ENCODE measurements at places on chromosomes 12 and 14.

DNA sequence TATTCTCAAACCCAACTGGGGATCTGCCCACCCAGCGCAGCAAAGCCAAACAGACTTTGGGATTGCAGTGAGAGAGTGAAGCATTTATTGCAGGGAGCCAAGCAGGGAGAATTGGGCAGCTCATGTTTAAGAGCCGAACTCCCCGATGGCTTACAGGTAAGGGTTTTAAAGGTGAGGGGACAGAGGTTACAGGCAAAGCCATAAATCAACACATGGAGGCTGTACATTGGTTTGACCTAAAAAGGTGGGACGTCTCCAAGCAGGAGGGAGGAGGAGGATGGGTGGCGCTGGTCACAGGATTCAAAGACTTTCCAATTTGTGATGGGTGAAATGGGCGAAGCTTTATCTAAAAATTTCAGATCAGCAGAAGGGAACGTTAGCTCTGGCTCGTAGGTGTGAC is 18.2 kb downstream of the OAS2 start:
- no peak for DNase-seq

DNA sequence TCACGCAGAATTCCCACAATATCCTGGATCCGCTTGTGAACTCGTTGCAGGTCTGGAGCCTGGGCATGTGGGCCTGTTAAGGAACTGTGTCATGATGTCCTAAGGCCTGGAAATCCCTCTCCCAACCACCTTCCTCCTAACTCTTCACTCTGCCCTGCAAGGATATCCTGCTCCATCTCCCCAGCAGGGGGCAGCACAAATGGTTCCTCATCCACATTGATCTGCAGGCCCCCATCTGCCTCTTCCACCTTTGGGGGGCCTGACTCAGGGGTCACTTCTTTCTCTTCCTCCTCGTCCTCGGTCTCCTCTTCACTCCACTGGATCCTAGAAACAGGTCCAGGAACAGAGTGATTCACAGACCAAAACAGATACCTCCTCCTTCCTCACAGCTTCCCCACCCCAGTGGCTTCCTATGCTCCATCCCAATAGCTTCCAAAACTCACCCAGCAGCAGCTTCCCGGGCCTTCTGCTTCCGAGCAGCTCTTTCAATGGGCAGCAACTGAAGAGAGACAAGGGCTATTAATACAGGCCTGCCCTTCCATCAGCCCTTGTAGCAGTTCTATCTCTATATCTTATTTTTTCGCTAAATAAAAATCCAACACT is 4.5 kb downstream of the NOP2 start:
- DNase-seq = no peak

DNA sequence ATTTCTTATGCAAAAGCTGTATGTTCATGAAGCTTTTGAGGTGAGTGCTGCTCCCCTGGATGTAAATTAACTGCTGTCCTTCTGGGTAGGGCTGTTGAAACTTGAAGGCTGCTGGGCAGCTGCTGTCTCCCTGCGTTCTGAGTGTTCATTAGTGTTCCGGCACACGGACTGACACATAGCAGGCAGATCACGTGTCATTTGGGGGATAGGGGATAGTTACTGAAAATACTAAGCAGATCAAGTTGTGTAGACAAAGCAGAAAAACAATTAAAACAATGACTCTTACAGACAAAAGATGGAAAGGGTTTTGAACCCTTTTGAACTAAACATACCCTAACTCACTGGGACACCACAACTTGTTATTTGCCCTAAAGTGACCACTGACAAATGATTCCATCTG is 82.5 kb downstream of the PRICKLE1 start:
- no peak for DNase-seq

GRCh38 chr14:92103363-92103989 is 2.9 kb downstream of the ATXN3 start:
- no peak for DNase-seq

DNA sequence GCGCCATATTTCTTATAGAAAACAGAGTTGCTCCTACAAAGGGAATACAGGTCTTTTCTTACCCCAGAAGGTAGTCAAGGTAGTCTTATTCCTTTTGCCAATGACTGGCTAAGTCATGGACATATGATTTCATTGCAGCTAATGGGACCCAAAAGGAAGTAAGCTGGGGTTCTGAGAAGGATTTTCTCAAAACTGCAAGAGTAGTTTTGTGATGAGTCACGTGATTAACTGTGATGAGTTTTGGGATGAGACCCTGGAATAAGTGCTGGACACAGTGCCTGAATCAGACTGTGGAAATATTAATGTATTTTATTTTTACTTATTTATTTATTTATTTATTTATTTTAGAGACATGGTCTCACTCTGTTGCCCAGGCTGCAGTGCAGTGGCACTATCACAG is 13.4 kb upstream of the NIN start:
- no peak for DNase-seq

- no peak for DNase-seq
These were observed 499 bp downstream of the TOGARAM1 start for GRCh38 chr14:44962334-44963043.

DNA sequence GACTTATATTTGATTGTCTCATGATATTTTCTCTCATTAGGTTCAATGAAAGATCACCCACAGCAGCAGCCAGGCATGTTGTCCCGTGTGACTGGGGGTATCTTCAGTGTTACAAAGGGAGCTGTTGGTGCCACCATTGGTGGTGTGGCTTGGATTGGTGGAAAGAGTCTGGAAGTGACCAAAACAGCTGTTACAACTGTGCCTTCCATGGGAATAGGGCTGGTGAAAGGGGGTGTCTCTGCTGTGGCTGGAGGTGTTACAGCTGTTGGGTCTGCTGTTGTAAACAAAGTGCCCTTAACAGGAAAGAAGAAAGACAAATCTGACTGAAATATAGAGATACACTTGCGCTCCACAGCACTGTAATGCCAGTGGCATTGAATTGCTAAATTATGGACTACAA is 15.4 kb downstream of the TMEM263 start:
- DNase-seq = no peak

DNA sequence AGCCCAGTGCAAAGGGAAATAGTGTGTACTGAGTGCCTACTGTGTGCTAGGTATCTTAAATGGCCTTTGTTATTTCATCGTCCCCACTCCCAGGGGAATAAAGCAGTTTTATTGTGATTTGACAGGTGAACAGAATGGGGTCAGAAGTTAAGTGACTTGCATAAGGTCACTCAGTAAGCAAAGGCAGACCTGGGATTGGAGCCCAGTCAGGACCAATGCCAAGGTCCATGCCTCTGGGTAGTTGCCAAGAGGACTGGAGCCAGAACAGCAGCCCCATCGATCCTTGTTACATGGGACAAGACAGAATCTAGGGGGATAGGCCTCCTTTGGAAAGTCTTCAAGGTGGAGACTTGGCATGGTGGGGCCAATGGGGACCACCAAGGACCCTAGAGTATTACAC is 227.4 kb upstream of the PWP1 start:
- no peak for DNase-seq

DNA sequence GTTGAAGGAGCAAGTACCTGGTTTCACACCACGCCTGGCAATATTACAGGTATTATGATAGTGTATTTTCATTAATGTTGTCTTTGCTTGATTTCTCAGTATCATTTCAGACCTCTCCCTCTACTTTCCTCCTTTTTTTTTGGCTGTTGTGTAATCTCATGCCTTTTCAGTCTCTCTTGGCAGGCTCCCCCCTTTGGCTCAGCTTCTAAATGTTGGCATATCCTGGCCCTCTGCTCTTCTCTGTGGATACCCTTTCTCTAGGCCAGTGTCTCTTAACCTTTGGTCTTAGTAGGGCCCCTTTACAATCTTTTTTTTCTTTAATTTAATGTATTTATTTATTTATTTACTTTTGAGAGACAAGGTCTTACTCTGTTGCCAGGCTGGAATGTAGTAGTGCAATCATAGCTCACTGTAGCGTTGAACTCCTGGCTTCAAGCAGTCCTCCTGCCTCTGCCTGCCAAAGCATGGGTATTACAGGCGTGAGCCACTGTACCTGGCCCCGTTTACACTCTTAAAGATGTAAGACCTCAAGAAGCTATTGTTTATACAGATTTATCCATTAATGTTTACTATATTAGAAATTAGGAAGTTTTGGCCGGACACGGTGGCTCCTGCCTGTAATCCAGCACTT is 12.8 kb downstream of the MTHFD1 start:
- no peak for DNase-seq

DNA sequence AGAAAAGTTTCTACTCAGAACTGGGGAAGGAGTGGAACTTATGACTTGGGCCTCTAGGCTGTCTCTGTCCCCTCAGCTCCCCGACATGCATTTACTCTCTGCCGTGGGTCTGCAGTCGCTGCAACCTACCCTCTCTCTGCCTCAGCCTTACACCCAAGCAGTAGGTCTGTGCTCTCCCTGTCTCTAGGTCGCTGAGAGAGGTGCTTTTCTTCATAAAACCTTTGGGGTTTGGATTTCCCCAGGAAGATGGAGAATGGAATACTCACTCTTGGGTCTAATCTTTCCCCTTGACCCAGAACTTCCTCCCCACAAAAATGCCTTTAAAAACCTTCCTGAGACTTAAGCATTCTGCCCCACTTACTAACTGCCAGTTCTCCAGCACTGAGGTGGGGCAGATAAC is 12.9 kb downstream of the GPR84 start:
- no peak for DNase-seq

GRCh38 chr12:47302111-47302671 is 222.4 kb upstream of the AMIGO2 start:
- DNase-seq = no peak

DNA sequence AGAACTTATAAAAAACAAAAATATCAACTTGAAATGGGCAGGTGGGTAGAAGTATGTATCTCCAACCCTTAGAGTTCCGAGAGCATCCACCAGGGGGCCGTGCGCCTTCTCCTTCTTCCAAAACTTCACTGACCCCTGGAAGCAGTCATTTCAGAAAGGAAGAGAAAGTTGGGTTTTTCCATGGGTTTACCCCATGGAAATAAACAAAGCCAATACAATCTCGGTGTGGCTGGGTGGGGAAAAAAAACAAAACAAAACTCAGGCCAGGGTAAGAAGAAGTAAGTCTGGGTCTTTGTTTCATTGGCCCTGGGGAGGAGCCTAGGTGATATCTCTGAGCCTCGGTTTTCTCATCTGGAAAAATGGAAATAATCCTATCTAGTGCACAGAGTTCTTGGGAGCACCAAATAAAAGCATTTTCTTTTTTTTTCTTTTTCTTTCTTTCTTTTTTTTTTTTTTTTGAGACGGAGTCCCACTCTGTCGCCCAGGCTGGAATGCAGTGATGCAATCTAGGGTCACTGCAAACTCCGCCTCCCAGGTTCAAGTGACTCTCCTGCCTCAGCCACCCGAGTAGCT is 33.6 kb upstream of the HNF1A start:
- DNase-seq = no peak

DNA sequence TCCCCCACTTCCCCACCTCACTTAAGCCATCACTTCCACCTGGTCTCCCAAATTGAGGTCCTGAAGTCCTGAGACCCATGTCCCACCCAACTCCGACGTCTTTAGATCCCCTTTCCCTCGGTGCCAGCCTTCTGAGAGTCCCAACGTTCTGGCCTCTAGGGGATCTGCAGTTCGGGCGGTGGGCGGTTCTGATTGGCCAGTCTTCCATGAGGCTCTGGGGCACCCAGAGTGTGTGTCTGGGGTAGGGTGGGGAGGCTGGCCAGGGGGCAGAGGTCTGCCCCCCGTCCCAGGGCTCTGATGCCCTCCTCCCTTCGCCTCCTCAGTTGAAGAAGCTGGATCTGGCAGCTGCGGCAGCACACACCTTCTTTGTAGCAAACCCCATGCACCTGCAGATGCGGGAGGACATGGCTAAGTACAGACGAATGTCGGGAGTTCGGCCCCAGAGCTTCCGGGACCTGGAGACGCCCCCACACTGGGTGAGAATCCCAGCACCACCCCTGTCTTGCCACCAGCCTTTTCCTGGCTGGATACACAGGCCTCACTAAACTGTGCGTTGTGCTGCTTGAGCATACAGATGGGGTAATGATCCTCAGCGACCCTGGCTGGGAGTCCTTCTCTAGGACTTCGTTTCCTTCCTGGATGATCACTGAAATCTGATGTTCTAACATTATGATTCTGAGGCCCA is 1.5 kb downstream of the P3H3 start:
- no peak for DNase-seq

DNA sequence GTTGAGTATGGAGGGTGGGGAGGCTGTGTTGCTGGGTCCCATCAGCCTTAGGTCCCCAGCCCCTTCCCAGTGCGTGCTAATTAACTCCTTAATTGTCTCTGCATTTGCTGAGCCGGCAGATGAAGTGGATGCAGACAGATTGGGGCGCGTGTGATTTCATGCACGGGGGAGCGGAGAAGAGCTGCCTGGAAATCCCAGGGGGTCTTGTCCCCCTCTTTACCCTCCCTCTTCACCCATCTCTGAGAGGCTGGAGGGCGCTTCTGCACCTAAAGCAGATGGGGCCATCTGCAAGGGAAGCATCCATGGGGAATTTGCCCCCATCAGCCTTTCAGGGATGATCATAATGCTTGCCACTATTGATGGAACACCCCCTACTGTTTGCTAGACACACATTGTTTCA is 4.4 kb upstream of the ASIC1 start:
- DNase-seq = no peak

DNA sequence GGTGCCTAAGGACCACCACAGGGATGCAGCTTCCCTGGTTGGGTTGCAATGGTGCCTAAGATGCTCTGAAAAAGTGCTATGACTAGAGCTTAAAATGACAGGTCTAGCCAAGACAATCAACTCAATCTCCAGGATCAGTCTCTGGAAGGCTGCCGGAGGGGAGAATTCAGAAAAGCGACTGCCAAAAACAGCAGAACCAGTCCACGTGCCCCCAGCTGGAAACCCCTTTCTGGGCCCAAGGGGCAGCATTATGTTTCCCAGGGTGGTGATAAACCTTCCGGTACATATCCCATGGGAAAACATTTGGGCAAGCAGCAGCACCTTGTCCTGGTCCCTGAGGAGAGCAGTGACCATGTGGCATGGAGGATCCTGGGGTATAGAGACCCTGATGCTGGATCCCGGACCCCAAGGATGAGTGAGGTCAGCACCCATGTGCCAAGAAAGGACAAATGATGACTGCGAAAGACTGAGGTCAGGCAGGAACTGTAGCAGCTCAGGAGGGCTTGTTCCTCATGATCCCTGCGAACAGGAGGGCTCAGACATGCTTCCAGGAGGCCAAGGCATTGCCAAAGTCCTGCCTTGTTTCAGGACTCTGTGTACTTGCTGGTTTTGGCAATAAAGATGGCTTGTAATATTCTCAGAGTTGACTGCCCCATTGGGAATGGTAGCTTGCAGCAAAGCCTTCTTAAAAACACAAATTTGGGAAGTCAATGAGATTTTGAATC is 49.9 kb upstream of the LTBP2 start:
- no peak for DNase-seq

GRCh38 chr12:5134861-5135525 is 91.3 kb downstream of the KCNA5 start:
- no peak for DNase-seq

GRCh38 chr12:32379213-32379612 is 20.1 kb upstream of the FGD4 start:
- no peak for DNase-seq
